ENCODE measurements at places on chromosomes 2 and 18.

DNA sequence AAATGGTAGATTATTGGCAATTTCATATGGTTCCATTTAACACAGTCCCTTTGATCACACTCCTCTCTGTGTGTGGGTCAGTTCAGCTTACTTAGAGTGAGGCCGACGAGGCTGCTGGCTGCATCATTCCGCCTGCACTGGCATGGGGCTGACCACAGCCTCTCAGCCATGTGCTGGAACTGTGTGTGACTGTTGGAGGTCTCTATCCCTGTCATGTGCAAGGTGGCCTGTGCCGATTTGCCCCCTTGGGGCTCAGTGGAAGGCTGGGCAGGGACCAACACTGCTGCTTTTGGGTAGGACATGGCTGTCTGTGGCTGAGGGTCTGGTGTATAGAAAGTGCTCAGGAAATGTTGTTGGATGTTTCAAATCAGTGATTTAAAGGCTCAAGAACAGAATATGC is 454.0 kb upstream of the HS6ST1 start:
- DNase-seq = no peak

GRCh38 chr2:60000686-60001085 is 552.8 kb downstream of the BCL11A start:
- no peak for DNase-seq

DNA sequence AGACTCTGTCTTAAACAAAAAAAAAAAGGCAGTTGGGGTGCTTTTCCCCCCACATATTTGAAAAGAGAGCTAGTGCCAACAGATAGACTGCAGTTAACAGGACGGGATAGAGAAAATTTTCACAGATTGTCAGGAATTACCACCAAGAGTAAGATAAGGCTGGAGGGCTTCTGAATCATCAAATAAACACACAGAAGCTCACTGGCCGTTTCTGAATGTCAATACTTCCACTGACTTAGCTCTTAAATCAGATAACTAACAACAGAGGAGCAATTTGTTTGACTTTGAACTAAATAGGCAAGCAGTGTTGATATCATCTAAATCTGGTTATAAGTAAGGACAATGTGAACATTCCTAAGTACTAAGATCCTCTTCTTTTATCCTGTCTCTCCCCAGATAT is 34.7 kb downstream of the PIEZO2 start:
- DNase-seq = no peak

GRCh38 chr18:3107740-3108151 is 94.8 kb upstream of the LPIN2 start:
- DNase-seq = no peak

DNA sequence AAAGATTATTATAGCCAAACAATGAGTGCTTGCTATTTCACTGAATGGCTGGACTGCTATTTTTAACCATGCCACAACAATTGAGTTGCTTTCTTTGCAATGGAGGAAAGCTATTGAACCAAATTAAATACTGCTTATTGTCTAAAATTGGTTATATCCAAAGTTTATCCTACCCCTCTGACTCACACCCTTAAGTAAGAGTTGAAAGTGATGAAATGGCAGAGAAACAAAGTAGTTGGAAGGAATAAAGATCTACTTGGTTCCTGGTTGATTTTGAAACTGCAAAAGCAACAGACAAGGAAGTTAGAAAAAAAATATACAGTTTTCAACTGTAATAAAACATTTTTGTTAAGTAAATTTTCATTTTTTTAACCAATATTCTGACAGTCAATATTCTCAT is 47.5 kb downstream of the EML4 start:
- DNase-seq = no peak
